ENCODE measurements at places on chromosomes 3 and 15. TPM values are rescaled to one million over a fixed set of nuclear protein-coding genes. Genes with fewer than 3 reads are reported as not detected.

- DNase-seq: no peak
- no peak overlapping the region for H3K4me3 ChIP-seq
- H3K4me1 ChIP-seq: peaks cover 2% of the 10 kb centered on the region
- H3K36me3 ChIP-seq: no peaks in the 10 kb centered on the region
Measured at GRCh38 chr15:95277266-95277665, 1045.9 kb downstream of the MCTP2 start.

Gene MCTP2
- total RNA-seq: 16.2 TPM

DNA sequence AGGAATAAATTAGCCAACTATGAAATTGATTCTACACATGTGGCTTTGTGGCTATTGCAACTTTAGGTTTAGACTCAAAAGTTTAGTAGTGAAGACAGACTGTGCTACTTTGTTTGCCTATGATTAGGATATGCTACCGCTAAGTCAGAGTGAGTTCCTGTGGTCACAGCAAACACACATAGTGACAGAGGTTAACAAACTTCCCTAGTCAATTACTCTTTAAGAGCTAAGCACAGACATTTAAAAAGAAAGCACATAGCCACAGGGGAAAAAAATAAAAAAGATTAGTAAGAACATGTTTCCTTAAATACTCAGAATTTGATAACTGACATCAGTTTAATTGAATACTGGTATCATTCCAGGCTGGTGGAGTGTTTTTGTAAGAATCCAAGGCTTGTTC is 207.1 kb downstream of the GBE1 start:
- H3K27ac ChIP-seq: no peak overlapping the region
- no peaks in the 10 kb centered on the region for H3K4me1 ChIP-seq
- no peaks in the 10 kb centered on the region for H3K27me3 ChIP-seq
- H3K4me3 ChIP-seq: no peak overlapping the region
- no peak for DNase-seq

DNA sequence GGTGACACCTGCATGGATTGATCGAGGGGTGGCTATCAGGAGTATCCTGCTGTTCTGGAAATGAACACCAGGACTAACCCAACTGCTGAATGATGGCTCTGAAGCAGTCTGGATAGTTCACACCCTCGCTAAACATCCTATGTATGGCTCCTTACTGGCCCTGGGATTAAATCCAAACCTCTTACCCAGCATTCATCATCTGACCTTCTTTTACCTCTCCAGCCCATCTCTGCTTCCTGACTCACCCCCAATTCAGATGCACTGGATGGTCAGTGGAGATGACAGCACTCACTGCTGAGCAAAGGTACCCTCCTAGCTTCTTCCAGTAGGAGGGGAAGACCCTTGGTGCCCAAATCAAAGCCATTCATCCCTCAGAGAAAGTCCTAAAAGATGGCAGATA is 235.2 kb upstream of the TRIM42 start:
- H3K4me3 ChIP-seq: no peak overlapping the region
- no peaks in the 10 kb centered on the region for H3K4me1 ChIP-seq
- H3K27ac ChIP-seq: no peak overlapping the region
- DNase-seq: no peak

Gene MORC1
- total RNA-seq: 0.68 TPM

DNA sequence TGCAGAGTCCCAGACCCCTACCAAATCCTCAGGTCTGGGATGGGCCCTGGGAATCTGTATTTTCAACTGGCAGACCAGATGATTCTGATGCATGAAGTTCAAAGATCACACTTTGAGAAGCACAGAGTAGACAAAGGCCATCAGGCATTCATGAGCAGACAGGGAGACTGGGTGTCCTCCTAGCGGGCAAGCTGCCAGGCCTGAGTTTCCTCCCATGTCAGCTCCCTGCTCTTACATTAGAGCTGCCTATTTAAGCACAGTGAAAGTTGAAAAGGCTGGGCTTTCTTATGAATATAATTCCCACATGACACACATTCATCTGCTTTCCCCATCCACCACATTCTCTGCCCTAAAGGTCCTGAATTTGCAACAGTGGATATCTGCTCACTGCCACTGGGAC is 14.0 kb downstream of the CAPN3 start:
- H3K4me3 ChIP-seq: no peak overlapping the region
- no peaks in the 10 kb centered on the region for H3K27me3 ChIP-seq
- no peak overlapping the region for H3K27ac ChIP-seq
- H3K4me1 ChIP-seq: no peaks in the 10 kb centered on the region

- no peaks in the 10 kb centered on the region for H3K36me3 ChIP-seq
- peak overlapping the region; percentile 21 for H3K4me3 ChIP-seq
- peak; percentile 24 for DNase-seq
- H3K4me1 ChIP-seq: peaks cover 36% of the 10 kb centered on the region
Measured at GRCh38 chr15:63892794-63893441, 59.2 kb upstream of the HERC1 start.

DNA sequence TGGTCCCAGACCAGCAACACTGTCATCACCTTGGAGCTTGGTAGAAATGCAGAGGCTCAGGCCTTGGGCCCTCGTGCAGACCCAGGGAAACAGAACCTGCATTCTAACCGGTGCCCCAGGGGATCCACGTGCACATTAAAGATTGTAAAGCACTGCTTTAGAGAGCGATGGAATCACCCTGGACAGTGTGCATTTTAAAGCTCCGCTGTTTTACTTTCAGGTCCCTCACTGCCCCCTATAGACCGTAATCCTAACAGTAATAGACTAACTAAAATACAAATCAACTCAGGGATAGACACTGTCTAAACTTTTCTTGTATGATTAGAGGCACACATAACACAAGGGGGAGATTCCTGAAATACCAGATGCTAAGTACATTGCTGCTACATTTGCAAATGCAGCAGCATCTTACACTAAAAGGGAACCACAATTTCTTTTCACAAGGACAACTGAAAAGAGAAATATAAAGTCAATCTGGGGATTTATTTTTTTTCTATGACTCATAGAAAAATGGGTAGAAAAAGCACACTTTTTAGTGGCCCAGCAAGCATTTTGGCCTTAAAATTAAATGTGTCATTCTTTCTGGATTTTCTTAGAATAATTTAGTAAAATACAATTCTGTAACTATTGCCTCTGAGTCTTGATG is 10.5 kb upstream of the SH3GL3 start:
- peaks cover 40% of the 10 kb centered on the region for H3K27me3 ChIP-seq
- peaks cover 8% of the 10 kb centered on the region for H3K4me1 ChIP-seq
- no peak overlapping the region for H3K27ac ChIP-seq

Gene CAMKV
- 0.47 TPM for total RNA-seq

GRCh38 chr15:90044916-90045371 is 43.8 kb downstream of the ZNF710 start:
- H3K36me3 ChIP-seq: peaks cover 3% of the 10 kb centered on the region
- no peak for DNase-seq
- H3K4me1 ChIP-seq: peaks cover 34% of the 10 kb centered on the region
- peak overlapping the region; percentile 72 for H3K27ac ChIP-seq

Gene ZPLD1
- total RNA-seq: not detected

DNA sequence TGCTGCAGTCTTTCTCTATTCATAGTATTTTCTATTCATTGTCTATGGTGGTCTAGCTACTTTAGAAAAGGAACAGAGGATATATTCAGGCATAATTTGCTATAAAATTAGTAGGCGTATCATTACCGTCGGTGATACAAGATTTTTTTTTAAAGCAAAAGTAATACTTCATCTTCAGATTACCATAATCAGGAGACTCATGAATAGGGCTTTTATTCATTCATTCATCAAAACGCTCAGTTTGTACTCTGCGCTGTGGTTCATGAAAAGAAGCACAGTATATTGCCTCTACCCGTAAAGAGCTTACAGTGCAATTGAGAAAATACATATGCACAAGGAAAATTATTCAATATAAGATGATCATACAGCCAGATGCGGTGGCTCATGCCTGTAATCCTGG is 136.7 kb upstream of the CHRM5 start:
- H3K27me3 ChIP-seq: peaks cover 21% of the 10 kb centered on the region
- peaks cover 2% of the 10 kb centered on the region for H3K36me3 ChIP-seq
- no peak overlapping the region for H3K27ac ChIP-seq
- no peaks in the 10 kb centered on the region for H3K4me1 ChIP-seq

GRCh38 chr15:100544338-100544841 is 15.6 kb upstream of the CERS3 start:
- H3K36me3 ChIP-seq: no peaks in the 10 kb centered on the region
- no peaks in the 10 kb centered on the region for H3K27me3 ChIP-seq
- no peak overlapping the region for H3K27ac ChIP-seq

Gene CYP11A1
- not detected for total RNA-seq

DNA sequence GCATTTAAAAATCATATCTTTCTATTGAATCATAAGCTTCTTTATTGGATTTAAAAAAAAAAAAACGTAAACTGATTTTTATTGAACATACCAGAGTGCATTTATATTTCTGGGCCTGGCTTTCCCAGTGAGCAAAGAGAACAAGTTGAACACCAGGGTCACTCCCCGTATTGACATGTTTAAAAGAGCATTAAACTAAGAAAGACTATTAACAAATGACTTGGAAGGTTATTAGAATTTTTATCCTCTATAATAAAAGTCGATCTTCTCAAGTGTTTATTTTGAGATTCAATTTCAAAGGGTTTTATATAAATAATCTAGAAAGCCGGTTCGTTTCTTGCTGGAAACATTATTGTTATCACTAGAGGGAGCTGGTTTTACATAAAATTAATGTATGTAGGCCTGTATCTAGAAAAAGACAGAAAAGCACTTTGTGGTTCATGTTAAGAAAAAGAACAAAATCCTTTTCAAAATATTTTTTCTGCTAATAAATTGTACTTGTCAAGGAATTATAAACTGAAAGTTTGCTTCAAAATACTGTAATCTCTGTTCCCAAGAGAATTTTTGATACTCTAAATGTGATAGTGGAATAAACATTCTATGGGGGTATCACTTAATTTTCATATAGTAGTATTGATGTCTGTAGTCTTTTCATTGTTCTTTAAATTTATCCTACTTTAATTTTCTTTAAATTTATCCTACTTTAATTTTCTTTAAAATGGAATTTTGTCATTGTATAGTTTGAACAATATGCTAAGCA is 321.8 kb upstream of the MME start:
- no peak overlapping the region for H3K27ac ChIP-seq
- no peak overlapping the region for H3K4me3 ChIP-seq
- no peaks in the 10 kb centered on the region for H3K27me3 ChIP-seq
- no peak for DNase-seq
- H3K36me3 ChIP-seq: no peaks in the 10 kb centered on the region
- H3K4me1 ChIP-seq: no peaks in the 10 kb centered on the region

Gene LTF
- total RNA-seq: not detected

DNA sequence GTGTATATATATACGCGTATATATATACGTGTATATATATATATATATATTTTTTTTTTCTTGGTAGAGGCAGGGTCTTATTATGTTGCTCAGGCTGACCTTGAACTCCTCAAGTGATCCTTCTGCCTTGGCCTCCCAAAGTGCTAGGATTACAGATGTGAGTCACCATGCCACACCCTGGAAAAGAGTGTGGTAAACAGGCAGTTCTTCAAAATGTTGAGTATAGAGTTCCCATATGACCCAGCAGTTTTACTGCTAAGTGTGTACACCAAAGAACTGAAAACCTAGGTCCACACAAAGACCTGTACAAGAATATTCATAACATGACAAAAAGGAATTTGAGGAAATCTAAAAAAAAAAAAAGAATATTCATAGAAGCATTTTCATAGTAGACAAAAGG is 71.8 kb upstream of the GCNT3 start:
- peaks cover 2% of the 10 kb centered on the region for H3K36me3 ChIP-seq
- no peak for DNase-seq
- H3K4me1 ChIP-seq: peaks cover 9% of the 10 kb centered on the region
- H3K4me3 ChIP-seq: no peak overlapping the region
- H3K27me3 ChIP-seq: peaks cover 25% of the 10 kb centered on the region

Gene DUOX2
- not detected for total RNA-seq

DNA sequence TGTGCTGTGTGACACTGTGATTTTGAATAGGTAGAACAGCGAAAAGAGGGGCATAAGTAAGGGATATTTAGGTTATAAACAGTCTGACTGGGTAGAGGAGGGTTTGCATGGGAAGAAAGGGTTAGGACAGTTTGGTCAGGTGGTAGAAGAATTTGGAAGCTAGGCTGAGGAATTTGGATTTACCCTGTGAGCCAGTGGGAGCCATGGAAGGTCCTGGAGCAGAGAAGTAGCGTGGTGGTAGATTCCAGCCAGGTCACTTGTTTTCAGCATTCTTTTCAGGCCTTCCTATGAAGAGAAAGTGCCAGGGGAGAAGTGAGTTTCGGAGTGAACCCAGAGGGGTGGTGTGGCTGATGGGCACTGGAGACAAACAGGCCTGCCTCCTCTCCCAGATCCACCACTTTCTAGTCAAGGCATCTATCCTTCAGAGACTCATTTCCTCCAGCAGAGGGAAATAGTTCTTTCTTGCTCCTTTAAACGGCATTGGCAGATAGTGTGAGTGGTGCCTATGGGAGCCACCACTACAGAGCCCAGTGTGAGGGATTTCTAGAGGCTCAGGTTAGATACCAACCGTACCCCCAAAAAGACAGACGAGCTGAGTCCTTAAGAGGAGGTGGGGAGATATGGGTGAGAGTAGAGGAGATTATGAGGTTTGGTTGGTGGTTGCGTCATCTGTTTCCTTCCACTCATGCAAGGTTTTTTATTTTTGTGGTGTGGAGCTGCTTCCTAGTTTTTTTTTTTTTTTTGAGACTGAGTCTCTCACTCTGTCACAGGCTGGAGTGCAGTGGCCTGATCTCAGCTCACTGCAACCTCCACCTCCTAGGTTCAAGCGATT is 21.2 kb downstream of the PXK start:
- H3K36me3 ChIP-seq: no peaks in the 10 kb centered on the region
- no peaks in the 10 kb centered on the region for H3K27me3 ChIP-seq
- peak overlapping the region; percentile 85 for H3K27ac ChIP-seq
- H3K4me1 ChIP-seq: peaks cover 26% of the 10 kb centered on the region
- DNase-seq: no peak

- no peaks in the 10 kb centered on the region for H3K27me3 ChIP-seq
- peaks cover 10% of the 10 kb centered on the region for H3K36me3 ChIP-seq
- H3K27ac ChIP-seq: no peak overlapping the region
- DNase-seq: no peak
Measured at GRCh38 chr15:67105065-67105951, 39.9 kb downstream of the SMAD3 start.

DNA sequence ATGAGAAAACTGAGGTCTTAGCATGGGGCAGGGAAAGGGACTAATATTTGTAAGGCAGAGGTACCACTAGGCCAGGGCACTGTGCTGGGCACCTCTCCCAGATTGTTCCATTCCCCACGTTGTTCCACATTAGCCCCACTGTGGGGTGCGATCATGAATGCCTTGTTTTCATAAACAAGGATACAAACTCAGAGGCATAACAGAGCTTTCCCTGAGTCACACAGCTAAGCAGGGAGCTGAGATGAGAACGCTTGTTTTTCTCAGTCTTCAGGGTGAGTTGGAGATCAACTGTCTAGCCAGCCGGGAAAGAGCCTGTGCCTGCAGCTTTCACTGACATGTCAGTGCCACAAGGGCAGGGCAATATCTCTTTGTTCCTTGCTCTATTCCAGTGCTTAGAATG is 47.9 kb upstream of the ITGA11 start:
- H3K27ac ChIP-seq: no peak overlapping the region
- no peak overlapping the region for H3K4me3 ChIP-seq
- peaks cover 3% of the 10 kb centered on the region for H3K36me3 ChIP-seq
- H3K27me3 ChIP-seq: peaks cover 59% of the 10 kb centered on the region
- DNase-seq: no peak
